ENCODE measurements at places on chromosomes 2 and 18.
A peak's percentile ranks its signal among the peaks of the same experiment; 100 is the strongest.

DNA sequence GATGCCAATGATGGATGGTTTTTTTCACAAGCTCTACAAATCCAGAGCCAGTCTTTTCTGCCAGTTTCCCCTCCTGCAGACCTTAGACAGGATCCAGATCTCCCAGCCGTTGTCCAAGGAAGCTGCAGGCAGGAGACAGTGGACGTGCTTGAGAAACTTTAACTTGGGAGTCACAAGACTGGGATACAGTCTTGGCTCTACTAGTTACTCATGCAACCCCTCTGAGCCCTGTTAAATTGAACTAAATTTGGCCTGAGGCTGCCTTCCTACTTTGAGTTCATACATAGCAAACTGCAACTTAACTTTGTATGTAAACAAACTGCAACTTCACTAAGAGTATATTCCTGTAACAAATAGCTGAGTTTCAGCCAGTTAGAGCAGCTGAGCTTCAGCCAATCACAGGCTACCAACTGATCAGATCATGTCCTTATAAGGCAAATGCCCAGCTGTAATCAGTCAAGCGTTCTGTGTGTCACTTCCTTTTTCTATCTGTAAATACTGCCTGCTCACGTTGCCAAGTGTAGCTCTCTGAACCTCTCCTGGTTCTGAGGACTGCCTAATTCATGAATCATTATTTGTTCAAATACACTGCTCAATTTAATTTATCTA is 140.9 kb downstream of the CAPN13 start:
- no peak for DNase-seq

GRCh38 chr2:127560931-127561280 is 25.4 kb downstream of the MYO7B start:
- no peak for DNase-seq

- no peak for DNase-seq
Observed at GRCh38 chr2:28997237-28997846, 16.2 kb downstream of the TOGARAM2 start.

GRCh38 chr2:240574386-240575100 is 6.3 kb downstream of the RNPEPL1 start:
- no peak for DNase-seq

DNA sequence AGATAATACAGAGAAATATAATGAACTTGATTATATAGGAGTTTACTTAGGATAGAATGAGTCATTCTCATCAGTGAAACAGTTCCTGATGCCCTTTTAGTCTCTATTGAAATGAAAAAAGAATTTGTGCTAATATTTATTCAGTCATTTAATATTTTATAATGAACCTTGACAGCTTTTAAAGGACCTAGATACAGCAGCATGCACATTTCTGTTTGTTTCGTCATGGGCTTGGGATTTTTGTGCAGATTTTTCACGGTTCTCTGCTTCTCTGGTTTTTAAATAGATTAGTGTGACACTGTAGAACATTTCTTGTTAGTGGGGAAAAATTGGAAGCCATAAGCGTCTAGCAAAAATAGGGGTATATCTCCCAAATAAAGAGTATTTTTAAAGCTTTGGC is 60.7 kb downstream of the NABP1 start:
- no peak for DNase-seq

GRCh38 chr2:136141510-136142149 is 23.7 kb upstream of the CXCR4 start:
- peak; percentile 88 for DNase-seq

GRCh38 chr2:41907771-41908207 is 140.0 kb upstream of the PKDCC start:
- DNase-seq: no peak

- DNase-seq: no peak
Observed at GRCh38 chr2:37775908-37776250, 104.4 kb upstream of the CDC42EP3 start.

GRCh38 chr2:48377646-48378045 is 152.3 kb upstream of the STON1 start:
- no peak for DNase-seq

GRCh38 chr2:70161069-70161534 is 29.7 kb downstream of the C2orf42 start:
- DNase-seq: no peak

DNA sequence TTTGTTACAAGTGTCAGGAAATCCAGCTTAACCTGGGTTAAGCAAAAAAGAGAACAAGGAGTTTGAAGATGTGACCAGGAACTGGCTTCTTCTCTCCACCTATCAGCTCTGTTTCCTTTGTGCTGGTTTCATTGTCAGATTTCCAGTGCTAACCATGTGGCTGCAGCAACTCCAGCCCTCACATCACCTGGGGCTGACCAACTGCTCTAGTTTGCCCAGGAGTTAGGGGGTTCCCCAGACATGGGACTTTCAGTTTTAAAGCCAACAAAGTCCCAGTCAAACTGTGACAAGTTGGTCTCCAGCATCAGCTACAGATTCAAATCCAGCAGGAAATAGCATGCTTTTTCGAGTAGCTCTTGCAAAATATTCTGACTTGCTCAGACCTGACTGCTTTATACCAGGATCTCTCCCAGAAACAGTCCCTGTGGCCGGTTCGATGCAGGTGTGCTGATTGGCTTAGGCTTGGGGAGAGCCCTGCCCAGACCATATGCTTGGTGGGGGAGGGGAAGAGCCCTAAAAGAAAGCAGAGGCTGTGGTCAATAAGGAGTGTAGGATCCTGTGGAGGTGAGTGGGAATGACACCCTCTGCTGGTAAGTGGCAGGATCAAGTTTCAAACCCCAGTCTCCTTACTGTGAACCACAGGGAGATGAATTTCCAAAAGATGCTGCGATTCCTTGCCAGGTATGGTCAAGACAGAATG is 49.5 kb downstream of the KCNE4 start:
- no peak for DNase-seq

- no peak for DNase-seq
Observed at GRCh38 chr2:212791569-212791968, 253.0 kb upstream of the ERBB4 start.

Measured in NCI-H1436 (cell line).